ENCODE measurements at places on chromosomes 2 and 18. TPM values are rescaled to one million over a fixed set of nuclear protein-coding genes. Genes with fewer than 3 reads are reported as not detected.
A peak's percentile ranks its signal among the peaks of the same experiment; 100 is the strongest.

Gene PARD6G
- 0.94 TPM for total RNA-seq

Gene LAMA3
- total RNA-seq, result 1.2 TPM

DNA sequence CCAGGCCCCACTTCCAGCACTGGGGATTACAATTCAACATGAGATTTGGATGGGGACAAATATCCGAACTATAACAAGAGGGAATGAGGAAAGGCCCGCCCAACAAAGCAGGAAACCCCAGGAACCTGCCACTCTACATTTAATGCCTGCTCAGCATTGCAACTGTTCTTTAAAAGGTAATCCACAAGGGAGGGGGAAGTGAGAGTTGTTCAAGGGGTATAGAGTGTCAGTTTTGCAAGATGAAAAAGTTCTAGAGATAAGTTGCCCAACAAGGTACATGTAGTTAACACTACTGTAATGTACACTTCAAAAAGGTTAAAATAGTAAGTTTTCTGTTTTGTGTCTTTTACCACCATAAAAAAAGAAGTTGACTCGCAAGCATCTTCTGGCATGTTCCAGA, 137.6 kb downstream of the MBD2 start:
- no peak for DNase-seq

DNA sequence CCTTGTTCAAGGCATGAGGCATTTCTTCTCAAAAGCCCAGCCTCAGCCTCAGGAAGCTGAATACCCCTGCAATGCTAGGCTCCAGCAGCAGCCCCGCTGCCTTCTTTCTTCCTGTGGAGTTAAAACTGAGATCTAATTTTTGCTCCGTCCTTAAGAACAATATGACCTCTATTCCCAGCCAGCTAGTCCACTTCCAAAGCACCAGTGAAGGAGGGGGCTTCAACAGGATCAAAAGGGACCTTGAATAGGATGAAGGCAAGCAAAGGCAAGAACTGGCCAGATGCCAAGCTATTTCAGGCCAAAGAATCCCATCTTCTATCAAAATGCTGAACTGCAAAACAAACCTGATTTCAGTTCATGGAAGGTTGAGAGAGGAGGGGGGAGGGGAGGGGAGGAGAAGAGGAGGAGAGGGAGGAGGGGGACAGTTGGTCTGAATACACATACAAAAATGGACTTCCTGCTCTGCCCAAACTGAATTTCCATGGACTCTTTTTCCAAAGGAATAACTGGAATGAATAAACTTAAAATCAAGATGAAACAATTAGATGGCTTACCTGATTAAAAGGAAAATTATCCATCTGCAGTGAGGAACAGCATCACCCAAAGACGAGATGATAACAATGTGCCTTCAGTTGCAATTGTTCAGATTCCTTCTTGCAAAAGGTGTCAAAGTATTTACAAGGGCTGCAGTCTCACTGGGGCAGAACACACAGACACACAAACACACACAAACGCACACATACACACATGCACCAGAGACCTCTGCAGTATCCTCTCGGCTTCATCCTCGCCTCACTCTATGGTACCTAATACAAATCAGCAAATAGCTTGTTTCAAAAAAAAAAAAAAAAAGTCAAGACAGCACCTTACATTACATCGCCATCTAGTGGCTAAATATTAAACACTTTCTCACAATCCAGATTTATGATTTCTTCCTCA, at the start of gene SCN1A:
Gene SCN1A, minus strand, starts transcription at position 804 of the 939 bp plus-strand sequence. CDS start 54,399 bp downstream, outside the sequence.
- DNase-seq, result peak; percentile 55

DNA sequence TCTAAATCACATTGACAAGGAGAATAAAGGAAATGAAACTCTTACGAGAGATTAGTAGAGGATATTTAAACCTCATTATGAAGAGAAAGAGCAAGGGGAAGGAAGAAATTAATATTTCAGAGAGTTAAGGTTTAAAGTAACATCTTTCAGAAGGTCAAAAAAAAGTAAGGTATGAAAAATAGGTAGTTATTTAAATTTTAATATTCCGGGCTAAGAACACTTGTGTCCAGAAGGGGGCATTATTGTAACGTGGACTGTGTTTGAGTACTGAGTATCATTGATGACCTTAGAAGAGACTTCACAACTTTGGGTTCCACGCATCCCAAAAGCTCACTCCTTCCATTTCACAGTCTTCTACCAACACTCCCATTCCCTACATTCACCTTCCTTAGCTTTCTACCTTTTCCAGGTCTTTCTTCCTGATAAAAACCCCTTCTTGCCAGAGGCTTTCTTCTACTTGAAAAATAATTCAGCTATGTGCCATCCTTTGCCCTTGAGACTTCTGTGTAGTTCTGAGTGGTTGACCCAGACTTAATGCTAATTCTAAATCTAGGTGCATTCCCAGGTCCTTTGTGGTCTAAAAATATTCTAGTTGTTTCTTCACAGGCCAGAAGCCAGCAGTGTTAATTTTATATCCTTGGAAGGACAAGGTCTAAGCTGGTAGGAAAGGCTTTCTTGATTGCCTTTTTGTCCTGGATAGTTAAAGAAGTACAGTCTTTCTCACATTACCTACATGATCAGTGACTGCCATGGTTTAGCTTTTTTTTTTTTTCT, 16.5 kb downstream of the DYNC1I2 start:
- DNase-seq, result peak; percentile 18

DNA sequence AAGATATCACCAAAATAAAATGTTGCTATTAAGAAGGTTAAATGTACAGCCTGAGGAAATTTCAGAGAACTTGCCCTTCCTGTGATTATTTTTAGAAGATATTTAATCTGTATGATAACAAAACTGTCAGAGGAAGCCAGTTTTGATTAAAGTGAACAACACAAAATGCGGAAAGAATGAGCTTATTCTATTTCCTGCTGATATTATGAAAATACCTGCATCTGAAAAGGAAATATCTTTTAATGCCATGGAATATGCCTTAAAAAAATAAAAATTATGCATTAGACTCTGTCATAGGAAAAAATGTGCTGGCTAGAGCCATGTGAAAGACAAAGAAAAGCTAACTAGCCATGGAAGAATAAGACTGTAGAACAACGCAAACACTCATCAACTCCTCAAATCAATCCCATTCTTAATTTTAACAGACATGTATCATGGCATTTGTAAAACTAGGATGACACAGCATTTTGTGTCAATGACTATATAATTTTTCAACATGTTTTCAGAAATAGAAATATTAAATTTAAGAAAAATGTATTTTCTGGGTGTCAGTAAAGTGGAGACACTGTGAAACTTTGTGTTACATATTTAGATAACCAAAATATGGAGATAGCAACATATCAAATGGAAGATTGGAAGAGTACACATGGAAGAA, 1768.2 kb downstream of the SUCLG1 start:
- no peak for DNase-seq

DNA sequence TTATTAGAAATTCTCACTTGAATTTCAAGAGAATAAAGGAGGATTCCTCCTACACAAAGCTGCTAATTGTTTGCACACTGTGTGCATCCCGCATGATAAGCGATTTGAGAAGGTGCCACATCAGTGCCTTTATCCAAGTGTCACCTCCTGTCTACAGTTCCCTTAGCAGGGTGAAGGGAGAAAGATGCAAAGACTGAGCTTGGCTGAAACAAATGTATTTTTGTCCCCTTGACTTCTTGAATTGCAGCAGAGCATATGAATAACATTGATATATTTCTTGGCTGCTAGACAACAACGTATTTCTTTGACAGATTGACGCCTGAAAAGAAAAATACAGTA, 255.1 kb downstream of the NEDD4L start:
- no peak for DNase-seq

GRCh38 chr2:239827523-239827890, 197.6 kb downstream of the NDUFA10 start:
- DNase-seq, result no peak

DNA sequence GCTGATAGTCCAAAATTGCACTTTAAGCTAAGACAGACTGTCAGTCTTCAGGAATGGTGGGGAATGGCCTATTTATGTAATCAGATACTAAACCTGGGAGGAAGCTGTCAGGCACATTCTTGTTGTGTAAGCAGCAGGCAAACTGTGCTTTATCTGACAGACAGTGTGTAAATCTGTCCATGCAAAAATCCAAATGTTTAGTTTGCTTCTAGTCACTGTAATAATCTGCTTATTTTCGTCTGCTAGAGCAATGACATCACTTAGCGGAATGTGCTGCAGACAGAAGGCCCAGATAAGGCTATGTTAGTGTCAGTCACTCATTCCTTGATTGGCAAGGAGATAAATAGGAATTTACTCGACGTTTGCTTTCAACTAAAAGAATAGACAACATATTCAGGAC, 263.5 kb downstream of the ZNF407 start:
- DNase-seq, result no peak
